ENCODE measurements at places on chromosomes 5 and 9.

- peak within 1 kb of the TSS; percentile 32 for H3K27ac ChIP-seq
- no peaks in the 10 kb centered on the region for H3K27me3 ChIP-seq
- peak; percentile 69 for DNase-seq
- H3K4me1 ChIP-seq = peaks cover 11% of the 10 kb centered on the region
- no peaks in the 10 kb centered on the region for H3K36me3 ChIP-seq
Measured at GRCh38 chr9:93134015-93134739, at the start of gene NINJ1. NINJ1 (minus strand) TSS chr9:93134251; CDS start chr9:93134217, 34 bp downstream.

DNA sequence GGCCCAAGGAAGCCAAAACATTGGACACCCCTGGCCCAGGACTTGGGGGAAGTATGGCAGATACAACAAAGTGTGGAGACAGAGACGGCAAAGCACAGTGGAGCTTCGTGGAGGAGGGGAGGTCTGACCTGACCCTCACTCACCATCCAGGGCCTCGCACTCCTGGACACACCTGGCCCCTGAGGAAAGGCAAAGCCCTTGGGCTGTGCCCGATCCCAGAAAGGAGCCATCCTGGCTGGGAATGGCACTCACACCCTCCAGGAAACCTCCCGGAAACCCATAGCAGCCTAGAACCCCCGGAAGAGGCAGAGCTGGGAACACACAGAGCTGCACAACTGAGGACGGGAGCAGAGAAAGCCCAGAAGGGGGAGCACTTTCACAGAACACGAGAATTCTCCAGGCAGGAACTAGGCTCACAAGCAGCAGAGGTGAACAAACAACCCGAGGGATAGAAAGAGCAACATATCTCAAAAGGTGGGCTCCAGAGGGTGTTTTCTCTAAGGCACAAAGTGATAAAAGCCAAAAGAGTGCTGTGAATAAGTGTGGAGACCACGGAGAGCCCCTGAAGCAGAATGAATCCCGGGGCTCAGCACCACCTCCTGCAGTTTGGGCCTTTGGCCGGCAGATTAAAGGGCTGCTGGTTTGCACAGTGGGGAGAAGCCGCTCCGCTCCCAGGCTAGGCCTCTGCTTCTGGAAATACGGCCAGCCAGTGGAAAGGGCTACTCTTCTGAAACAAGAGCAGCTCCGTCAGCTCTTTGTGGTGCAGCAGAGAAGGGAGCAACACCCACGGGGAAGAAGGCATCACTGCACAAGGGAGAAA, 108.2 kb downstream of the UBE2R2 start:
- H3K27ac ChIP-seq = no peak overlapping the region
- DNase-seq = no peak
- H3K36me3 ChIP-seq = peaks cover 100% of the 10 kb centered on the region
- no peaks in the 10 kb centered on the region for H3K4me1 ChIP-seq

GRCh38 chr9:36426945-36427344, 26.9 kb upstream of the RNF38 start:
- no peaks in the 10 kb centered on the region for H3K27me3 ChIP-seq
- no peak for DNase-seq
- H3K36me3 ChIP-seq = peaks cover 5% of the 10 kb centered on the region

- no peaks in the 10 kb centered on the region for H3K36me3 ChIP-seq
- H3K27me3 ChIP-seq = no peaks in the 10 kb centered on the region
- no peak overlapping the region for H3K4me3 ChIP-seq
- peak; percentile 66 for DNase-seq
- peak overlapping the region; percentile 86 for H3K27ac ChIP-seq
- peaks cover 23% of the 10 kb centered on the region for H3K4me1 ChIP-seq
Measured at GRCh38 chr5:167294882-167295680, 996.4 kb upstream of the WWC1 start.

DNA sequence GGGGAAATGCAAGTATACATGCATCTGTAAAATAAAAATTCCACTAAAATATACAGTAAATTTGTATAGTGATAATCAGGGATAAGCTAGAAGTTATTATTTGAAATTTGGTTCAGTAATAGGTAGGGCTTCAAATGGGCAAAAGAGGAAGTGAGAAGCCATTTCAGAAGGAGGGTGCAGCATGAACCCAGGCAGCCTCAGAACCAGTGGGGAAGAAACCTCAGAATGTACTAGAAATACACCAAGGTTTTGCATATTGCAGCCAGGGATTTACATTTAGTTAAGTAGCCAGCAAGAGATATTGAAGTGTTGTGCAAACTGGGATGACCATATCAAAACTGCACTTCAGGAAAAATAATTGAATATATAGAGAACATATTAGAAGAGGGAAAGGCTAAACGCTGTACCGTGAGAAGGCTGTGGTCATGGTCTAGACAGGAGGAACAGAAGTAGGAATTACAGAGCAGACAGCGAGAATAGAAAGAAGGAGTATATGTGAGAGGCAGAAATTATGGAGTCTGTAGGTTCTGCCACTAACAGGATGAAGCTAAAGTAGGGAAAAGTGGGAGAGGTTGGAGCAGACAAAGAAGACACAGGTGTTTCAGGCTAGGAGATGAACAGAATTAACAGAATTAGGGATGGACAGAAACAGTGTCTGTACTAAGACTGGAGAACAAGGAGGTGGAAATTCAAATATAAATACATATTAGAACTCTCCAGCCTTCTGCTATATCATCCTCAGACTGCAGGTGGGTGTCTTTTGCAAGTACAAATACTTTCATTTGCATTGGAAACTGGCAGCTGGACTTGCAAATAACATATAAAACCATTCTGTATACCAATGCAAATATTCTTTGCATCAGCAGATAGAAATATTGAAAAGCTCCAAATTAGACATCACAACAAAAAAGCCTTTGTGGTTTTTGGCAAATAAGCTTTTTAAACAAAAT, 335.6 kb downstream of the ZNF608 start:
- H3K36me3 ChIP-seq = no peaks in the 10 kb centered on the region
- no peak overlapping the region for H3K4me3 ChIP-seq
- H3K27me3 ChIP-seq = no peaks in the 10 kb centered on the region
- H3K4me1 ChIP-seq = no peaks in the 10 kb centered on the region
- no peak overlapping the region for H3K27ac ChIP-seq
